ENCODE measurements at places on chromosomes 5 and 9.

DNA sequence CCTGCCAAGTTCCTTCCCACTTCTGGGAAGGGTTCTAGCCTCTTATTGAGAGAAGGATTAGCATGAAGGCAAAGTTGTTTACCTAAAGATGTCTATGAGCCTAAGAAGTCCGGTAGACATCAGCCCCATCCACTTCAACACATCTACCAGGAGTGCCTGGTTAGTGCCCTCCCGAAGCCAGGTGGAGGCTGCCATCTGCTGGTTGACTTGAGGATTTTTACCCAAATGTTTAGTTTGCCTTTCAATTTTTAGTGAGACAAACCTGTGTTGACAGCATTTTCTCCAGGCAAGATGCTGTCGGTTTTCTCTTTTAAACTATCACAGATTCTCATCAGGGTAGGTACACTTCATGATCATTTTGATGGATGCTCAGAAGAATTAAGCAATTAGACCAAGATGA lies 83.6 kb upstream of the TNFSF8 start:
- DNase-seq: peak; percentile 86

DNA sequence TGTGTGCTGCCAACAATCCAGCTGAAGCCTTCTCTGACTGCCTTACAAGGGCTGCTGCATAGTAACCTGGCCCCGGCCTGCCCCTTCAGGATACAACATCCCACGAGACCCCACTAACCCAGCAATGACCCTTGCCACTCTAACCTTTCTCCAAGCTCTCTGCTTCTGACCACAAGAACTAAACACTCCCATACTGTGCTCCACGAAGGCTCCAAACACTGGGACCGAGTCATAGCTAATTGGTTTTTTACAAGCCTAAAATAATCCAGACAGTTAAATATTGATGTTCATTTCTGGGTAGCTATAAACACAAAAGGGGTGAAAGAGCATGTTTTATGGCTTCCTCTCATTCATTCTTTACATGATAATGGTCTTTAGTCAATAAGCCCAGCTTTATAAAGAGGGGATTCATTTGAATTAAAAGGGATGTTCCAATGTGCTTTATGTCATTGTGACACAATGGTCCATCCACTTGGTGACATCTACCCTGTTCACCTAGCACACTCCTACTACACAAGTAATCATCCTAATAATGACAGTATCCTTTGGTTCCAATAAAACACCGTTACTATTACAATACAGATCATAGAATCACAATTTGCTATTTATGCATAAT lies 16.2 kb upstream of the TLE4 start:
- no peak for DNase-seq

- no peak for DNase-seq
Observed at GRCh38 chr5:6736524-6737042, 23.4 kb downstream of the TENT4A start.

GRCh38 chr9:121455527-121456239 lies 44.0 kb downstream of the GGTA1 start:
- peak; percentile 47 for DNase-seq

DNA sequence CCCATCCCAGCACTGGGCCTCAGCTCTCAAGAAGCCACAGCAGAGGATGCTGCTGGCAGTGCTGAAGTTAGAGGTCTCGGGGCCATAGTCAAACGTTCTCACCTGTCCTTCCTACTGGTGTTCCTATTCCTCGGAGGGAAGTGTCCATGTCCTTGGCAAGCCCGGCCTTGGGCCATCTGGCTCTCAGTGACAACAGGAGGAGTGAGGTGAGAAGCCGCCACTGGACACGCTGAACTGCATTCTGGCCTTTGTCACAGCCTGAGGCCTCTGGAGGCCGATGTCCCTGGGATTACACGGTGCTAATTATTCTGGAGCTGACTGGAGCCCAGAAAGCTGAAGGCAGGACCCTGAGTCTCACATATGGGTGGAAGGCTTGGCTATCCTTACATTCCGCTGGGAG lies 92.5 kb downstream of the OLFM1 start:
- DNase-seq: no peak

DNA sequence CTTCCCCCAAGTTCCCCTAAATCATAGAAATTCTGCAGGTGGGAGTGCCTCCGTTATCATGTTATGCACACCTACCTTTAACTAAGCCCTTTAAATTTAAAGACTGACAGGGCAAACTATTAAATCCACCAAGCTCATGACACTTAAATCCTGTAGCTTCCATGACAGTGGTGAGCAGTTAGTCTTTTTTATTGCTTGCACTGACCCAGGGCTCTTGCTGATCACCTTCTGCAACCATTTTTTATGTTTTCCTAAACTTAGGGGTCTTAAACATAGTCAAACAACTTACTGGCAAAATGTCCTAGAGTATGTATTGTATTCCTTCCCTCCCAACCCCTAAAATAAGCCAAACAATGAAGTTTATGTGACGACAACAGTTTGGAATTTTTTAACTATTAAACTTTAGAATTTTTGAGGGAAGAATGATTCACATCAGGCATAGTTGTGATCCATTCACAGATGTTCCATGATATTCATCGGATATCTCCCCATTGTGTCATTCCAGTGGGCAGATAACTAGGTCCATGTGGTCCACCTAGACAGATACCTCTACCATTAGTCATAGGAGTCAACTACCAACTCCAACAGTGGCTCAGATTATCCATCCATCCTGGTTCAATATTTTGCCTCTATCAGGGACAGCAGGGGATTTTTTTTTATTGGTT lies 283.1 kb downstream of the ADAMTS6 start:
- DNase-seq: no peak

GRCh38 chr9:88319936-88320747 lies 68.1 kb upstream of the SPIN1 start:
- no peak for DNase-seq

GRCh38 chr5:133751421-133751820 lies 139.1 kb upstream of the FSTL4 start:
- no peak for DNase-seq

- no peak for DNase-seq
Observed at GRCh38 chr9:4663956-4664355, 1.9 kb downstream of the PLPP6 start.

GRCh38 chr5:153463806-153464205 lies 26.7 kb upstream of the GRIA1 start:
- DNase-seq: no peak

DNA sequence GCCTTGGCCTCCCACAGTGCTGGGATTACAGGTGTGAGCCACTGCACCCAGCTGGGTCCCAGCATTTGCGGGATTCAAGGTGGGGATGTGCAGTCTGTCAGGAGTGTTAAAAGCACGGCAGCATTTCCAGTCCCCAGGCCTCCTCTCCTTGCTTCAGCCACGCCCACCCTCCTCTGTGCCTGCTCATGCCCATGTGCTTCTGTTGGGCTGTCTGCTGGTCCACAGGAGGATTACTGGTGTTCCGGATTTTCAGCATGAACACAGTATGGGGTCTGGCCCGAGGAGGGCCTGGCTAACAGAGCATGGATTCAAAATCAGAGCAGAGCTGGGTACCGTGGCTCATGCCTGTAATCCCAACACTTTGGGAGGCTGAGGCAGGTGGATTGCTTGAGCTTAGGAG lies 5.5 kb downstream of the ARRDC1 start:
- DNase-seq: no peak

DNA sequence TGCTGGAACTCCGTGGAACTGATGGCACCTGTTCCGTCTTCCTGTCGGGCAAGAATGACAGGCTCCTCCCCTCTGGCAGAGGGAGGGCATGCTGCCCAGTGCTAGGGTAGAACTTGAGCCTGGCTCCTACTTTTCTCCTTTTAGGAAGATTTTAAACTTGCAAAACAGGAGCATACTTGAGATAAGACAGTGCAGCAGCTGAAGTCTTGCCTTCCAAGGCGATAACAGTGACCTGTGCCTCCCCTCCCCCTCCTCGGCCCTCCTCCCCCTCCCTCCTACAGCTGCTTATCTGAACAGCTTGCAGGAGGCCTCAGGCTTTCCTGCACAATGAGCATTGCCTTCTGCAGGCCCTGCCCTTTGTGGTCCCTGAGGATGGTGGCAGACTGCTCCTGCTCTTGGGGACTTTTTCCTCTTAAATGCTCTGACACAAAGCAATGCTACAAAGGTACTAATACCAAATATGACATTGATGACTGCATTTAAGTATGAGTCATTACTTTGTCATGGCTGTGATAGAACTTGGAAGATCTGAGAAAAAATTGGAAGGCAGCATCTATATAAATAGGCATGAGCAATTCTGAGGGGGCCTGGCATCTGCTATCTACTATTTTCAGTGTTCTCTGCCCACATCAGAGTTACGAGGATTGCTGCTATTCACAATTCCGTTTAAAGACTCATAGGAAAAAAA lies 2.0 kb downstream of the GADD45G start:
- peak; percentile 57 for DNase-seq

- peak; percentile 9 for DNase-seq
Observed at GRCh38 chr5:127959152-127959764, 124.3 kb upstream of the SLC12A2 start.

DNA sequence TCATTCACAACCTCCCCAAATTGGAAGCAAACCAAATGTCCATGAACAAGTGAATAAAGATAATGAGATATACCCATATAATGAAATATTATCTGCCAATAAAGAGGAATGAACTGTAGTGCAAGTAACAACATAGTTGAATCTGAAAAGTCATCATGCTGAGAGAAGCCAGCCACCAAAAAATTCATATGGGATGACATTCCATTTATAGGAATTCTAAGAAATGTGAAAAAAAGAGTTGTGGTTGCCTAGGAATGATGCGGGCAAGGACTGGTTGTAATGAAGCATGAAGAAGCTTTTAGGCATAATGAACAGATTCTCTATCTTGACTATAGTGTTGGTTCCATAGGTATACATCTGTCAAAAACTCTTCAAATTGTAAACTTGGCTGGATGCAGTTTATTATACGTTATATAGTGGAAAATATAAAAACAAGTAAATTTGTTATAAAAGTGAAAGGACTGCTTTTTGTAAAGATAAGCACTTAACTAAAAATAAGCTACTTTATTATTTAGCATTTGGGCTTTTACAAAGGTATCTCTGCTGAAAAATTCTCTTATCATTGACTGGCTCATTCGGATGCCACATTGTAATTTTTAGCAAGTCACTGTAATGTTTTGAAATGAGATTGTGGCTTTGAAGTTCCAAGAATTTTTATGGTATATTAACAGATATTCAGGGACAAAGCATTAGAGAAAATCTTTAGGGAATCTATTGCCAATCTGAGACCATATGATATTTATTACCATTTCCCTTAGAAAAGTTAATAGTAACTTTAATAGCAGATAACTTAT lies 21.2 kb upstream of the TTC23L start:
- no peak for DNase-seq

GRCh38 chr5:89105836-89106235 lies 222.9 kb upstream of the MEF2C start:
- no peak for DNase-seq

DNA sequence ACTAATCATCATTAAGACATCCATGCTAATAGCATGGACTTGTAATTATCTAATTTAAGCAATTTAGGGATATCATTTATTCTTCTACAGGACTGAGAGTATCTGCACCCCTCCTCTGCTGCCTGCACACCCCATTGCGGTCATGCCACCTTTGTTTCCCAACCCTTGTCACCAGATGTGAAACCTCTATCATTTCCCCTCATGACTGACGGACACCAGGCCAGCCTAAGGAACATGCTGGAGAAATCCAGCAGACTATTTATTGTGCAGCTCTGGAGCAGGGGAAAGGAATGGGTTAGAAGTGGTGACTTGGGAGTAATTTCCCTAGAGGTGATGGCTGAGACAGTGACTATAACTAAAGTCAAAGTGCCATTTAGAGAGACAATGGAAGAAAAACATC lies 40.7 kb downstream of the UGCG start:
- no peak for DNase-seq

DNA sequence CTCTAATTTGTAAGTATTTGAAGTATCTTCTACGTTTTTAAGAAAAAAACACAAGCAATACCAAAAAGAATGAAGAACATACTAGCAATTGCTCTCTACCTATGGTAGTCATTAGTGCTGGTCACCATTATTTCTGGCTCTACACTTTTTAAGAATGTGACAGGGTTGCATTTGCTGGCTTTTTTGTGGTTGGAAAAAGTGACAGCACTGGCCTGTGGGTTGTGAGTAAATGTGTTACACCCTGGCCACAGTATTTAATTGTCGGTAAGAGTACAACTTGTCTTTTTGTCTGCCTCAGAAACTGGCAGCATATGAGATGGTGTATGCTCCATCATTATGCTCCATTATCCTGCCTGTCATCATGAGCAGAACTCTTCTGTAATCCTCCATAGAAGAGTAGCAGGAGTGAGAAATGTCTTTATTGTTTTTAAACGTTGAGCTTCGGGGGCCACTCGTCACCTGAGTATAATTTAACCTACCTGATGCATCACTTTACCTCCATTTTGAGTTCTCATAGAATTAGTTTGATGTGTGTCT lies 449.8 kb downstream of the ISL1 start:
- no peak for DNase-seq

DNA sequence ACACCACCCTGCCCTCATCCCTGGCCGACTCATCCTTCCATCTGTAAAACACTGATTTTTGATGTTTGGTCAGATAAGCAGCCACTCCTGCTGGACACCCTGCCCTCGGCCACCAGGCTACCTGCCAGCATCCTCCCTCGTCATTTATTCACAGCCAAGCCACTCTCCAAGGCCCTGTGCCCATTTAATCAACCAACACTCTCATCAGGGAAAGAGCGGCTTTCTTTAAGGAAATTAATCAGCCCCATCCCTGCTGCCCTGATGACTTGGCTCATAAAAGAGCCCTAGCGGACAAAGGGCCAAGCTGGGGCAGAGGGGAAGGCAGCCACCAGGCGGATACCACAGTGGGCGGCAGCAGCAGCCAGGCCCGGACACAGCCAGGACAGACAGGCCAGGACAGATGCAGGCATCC lies 52.4 kb downstream of the GOLM1 start:
- no peak for DNase-seq

- peak; percentile 79 for DNase-seq
Observed at GRCh38 chr9:105053209-105053652, 125.3 kb upstream of the ABCA1 start.

- DNase-seq: no peak
Observed at GRCh38 chr9:128891321-128892220, 9.6 kb downstream of the LRRC8A start.

- DNase-seq: peak; percentile 35
Observed at GRCh38 chr5:143606043-143606752, 202.7 kb upstream of the NR3C1 start.

DNA sequence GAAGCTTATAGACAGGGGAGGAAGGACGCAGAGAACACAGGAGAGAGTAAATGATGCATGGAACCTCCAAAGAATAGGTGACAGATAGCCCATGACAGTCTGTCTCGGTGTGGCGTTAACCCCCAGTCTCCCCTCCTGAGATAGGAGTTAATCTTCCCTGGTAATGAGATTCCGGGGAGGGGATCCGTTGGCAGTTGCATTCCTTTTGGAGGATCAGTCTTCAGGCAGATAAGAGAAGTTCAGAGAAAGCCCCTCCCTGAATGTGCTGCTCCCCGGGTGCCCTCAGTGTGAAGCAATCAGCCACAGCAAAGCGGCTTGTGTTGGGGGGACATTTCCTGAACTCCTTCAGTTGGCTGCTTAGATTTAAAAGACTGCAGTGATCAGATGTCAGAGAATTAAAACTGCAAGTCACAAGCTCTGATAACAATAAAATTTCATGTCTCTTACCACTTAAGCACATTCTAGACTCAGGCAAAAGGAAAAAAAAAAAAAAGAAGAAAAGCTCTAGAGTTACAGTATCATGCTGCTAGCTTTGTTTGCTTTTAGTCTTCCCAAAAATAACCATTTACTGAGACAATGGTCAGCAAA lies 121.1 kb downstream of the EGFLAM start:
- DNase-seq: no peak

All from activated CD4-positive, alpha-beta T cell treated with anti-CD3 and anti-CD28 coated beads for 48 hours (primary cell).